ENCODE measurements at places on chromosomes 12 and 14.

- no peak for DNase-seq
Observed at GRCh38 chr14:69268763-69269162, 8.8 kb downstream of the GALNT16 start.

GRCh38 chr14:55386037-55386808 is 25.4 kb downstream of the ATG14 start:
- no peak for DNase-seq

- no peak for DNase-seq
Observed at GRCh38 chr12:123427036-123427769, 9.3 kb downstream of the RILPL2 start.

DNA sequence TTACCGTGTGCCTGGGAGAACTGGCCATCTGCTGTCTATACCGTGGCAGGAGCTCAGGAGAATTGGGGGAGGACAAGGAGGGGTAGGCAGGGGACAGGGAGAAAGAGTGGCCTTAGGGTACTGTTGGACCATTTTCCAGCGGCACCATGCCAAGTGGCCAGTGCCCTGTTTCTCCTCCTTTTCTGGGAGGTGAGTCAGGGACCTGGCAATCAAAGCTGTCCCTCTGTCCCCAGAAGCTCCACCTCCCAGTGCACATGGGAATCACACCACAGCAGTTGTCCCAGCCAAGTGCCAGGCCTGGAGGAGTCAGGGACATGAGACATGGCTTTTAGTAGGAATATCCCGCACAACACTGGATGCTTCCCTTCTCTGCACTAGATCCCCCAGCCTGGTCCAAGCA is 118.0 kb downstream of the GCH1 start:
- DNase-seq, result no peak

DNA sequence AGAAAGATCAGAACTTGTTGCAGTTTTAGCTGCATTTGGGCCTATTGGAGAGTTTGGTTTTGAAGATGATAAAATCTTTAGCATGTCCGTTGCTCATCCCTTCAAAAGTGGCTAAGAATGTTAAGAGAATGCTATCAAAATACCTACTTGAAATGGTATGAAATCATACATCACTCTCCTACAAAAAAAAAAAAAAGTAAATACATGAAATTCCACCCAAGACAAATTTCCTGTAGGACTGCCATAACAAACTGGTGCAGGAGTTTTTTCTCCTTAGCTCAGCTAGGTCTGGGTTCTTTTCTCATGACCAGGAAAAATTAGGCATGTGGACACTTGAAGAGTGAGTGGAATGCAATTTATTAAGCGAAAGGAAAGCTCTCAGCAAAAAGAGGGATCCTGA is 15.9 kb upstream of the FAR2 start:
- no peak for DNase-seq

DNA sequence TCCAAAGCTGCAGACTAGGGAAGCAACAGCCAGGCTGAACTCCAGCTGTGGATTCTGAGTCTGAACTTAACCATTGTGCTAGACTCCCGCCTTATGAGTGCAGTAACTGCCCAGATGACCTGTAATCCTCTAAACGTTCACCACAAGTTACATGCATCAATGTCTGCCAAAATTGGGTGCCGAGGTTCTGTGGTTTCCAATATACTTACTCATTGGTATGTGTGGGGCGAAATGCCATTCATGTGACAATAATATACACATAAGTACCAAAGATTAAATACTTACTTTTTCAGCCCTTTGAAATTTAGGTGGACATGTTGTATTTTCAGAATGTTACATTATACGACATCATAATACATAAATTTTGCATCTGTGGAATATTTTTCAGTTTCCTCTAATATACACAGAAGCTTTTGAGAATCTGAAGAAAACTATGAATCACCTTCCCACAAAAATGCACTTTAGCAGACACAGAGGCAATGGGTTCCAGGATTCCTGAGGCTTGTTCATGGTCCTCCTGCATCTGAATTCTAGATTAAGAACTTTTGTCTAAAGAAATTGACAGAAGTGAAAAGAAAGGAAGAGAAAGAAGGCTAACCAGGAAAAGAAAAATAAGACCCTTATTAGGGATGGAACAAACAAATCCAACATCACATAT is 31.7 kb downstream of the GRIP1 start:
- no peak for DNase-seq

- DNase-seq, result no peak
Observed at GRCh38 chr14:84965279-84965678, 564.7 kb upstream of the FLRT2 start.

DNA sequence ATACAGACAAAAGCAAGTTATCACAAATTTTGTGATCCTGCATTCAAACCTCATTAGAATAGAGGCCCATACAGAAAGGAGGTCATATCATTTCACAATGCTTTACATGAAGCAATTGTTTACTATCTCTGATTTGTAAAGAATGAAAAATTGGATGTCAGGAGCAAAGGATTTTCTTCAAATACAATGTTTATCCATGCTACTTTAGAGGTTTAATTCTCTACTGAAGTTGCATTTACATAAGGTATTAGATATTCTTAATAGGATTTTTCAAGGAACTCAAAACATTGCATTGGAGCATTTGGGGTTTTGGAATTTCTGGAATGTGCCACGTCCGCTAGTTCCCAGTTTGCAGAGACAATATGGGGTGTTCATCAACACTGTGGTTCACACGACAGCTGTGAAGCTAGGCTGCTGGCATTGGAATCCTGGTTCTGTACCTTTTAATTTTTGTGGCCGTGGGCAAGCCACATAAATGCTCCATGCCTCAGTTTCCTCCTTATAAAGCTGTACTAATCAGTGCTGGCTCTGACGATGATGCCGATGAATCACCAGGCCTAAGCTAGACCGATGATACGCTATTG is 174.8 kb downstream of the APAF1 start:
- no peak for DNase-seq

DNA sequence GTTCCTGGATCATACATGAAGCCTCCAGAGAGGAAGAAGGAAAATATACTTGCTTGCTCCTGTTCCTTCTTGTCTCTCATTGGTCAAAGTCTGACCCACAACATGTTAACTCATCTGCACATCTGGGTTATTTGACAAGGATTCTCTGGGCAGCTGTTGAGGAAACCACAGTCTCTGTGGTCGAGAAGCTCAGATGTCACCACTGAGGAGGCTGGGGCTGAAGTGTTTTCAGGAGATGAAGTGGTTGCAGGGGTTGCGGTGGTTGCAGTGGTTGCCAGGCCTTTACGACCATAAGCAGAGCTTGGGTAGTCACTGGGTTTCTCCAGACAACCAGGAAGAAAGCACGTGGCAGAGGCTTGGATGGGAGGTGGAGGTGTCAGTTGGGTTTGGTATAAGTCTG is 265.0 kb upstream of the LRIG3 start:
- DNase-seq, result no peak

DNA sequence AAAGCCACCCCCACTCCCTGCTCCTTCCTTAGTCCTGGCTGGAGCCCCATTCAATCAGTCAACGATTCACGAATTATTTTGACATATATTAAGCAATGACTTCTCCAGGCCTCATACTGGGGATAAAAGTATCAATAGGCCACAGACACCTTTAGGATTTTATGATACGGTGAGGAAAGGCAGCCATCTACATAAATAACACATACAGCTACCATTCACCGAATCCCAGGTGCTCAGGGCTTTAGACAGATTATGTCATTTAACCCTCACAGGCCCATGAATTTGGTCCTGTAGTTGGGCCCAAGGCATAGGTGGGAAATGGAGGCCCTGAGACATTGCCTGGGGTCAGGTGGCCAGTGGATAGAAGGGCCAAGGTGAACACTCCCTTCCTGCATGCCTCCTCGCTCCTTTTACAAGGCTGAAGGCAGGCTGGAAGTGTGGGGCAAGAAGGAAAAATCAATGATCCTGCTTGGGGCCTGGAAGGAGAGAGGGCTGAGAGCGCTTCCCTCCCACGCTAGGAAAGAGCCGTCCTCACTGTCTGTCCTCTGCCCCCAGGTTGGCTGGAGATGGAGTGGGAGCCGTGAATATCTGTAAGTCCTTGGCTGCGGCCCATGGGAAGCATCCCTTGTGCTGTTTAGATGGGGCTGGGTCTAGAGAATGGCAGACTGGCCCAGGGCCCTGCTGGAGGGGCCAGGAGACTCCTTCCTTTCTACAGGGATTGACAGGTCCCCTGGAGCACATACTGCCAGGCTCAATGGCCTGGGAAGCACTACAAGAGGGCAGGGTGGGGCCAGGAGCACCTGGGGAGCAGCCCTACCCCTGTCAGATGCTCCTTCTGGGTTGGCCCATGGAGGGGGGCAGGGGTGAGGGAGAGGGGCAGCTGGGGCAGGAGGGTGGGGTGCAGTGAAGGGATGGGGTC is 14.8 kb downstream of the KRT7 start:
- no peak for DNase-seq

GRCh38 chr12:130847112-130847511 is 8.1 kb upstream of the STX2 start:
- no peak for DNase-seq

DNA sequence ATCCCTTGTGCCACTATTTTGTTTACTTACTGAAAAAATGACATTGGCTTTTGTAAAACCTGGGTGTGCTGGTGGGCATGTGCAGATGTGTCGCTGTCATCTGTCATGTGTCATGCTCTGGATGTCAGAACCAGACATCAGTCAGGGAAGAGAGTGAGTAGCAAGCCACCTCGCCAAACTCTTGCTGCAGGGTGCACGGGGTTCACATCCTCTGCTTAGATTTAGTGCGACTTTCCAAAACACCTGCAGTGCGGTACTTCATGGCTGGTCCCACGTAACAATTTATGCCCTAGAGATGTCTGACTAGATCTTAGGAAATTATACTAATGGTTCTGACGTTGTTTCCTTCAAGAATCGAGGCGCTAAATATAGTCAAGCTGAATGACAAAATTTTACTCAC is 106.7 kb downstream of the CRADD start:
- DNase-seq, result no peak

DNA sequence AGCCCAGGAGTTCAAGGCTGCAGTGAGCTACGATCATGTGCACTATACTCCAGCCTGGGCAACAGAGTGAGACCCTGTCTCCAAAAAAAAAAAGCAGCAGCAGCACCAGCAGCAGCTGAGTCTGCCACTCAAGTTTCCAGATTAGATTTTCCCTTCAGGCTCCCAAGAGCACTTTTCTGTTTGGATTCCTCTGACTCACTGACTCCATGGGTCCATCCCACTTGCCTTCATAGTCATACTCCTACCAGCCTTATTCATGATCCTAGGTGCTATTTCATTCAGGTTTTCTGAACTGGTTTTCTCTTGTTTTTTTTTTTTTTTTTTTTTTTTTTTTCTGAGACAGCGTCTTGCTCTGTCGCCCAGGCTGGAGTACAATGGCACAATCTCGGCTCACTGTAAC is 6.8 kb upstream of the TWF1 start:
- DNase-seq, result no peak

DNA sequence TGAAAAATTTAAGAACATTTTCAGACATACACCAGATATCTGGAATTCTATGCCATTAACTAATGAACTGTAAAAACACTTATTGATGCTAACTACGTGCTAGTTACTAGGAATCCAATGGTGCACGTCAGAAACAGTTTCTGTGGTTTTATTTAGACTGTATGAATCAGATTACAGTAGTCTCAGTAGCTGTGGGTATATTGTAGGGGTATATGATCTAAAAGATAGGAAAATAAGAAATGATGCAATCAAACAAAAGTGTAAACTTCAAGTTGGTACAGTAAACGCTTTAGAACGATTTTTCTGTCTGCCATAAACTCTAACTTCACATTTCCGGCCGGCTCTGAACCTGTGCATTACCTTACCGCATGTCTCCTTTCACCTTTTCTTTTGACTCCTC is 2.3 kb downstream of the ABCC9 start:
- DNase-seq, result no peak

GRCh38 chr12:50195832-50196231 is 28.7 kb upstream of the CERS5 start:
- no peak for DNase-seq

DNA sequence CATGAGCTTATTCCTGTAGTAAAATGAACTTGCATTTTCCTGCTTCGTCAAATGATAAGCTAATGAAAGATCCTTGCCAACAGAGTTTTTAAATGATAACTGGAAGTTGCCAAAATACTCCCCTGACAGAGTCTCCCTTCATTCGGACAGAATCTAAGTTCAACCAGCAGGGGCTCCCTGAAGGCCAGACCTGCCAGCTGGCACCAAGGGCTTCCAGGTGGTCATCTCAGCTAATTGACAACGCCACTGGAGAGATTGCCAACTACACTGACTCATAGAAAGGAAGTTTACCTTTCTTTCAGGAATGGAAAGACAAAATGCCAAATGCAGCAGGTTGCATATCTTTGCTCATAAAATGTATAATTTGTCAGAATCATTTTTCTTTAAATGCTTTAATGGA is 462.8 kb downstream of the GXYLT1 start:
- DNase-seq, result no peak

- DNase-seq, result no peak
Observed at GRCh38 chr12:74111688-74112360, 425.8 kb upstream of the ATXN7L3B start.

DNA sequence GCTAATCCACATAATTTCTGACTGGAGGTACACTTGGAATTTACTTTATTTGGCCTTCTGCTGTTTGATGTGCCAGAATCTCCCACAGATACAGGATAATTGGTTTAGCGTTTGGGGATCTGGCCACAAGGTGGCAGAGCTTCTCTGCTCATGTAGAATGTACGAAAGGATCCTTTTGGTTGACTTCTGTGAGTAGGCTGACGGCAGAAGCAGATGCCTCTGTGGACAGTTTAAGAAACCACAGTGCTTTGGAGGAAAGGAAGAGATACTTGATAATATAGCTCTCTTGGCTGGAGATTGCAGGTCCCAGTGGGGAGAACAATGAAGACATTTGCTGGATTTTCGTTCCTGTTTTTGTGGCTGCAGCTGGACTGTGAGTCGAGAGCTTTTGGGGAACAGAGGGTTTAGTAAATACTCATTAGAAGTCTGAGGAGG is 75.3 kb upstream of the OR4E1 start:
- no peak for DNase-seq

DNA sequence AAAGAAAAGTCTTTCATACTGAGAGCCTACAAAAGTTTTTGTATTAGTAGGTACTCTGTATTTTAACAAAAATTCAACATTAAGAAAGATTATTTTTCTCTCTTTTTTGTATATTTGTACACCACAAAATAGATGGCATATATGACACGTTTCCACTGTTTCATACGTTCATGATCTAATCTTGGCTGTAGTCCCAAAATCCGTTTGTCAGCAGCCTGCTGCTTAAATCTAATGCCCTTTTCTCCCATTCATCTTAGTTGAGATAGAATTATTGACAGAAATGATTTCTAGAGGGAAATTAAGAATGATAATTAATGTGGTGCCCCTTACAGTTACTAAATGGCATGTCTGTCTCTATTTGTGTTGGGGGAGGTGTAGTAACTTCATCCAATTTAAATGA is 140.7 kb upstream of the NOVA1 start:
- DNase-seq, result no peak

- DNase-seq, result no peak
Observed at GRCh38 chr12:9702255-9702654, 30.6 kb downstream of the CLECL1 start.
